Uterus (tissue), 4 donors: ENCODE measurements at places on chromosomes 13 and 19. TPM values are rescaled to one million over a fixed set of nuclear protein-coding genes. Genes with fewer than 3 reads are reported as not detected.

Gene TNNI3
- 3.3 TPM for total RNA-seq

Gene CEACAM7
- not detected for total RNA-seq

Gene WDR87
- not detected for total RNA-seq

Gene ZNF486
- 7.9 TPM for total RNA-seq

Gene HPN
- 0.29 TPM for total RNA-seq

Gene HIF3A
- 51.7 TPM for total RNA-seq
